ENCODE measurements at places on chromosomes 13 and 19. TPM values are rescaled to one million over a fixed set of nuclear protein-coding genes. Genes with fewer than 3 reads are reported as not detected.

The C1QTNF9 gene
- total RNA-seq, result not detected

The ZNF296 gene
- 9.1 TPM for total RNA-seq

The ABCC4 gene
- 15.5 TPM for total RNA-seq

The IL12RB1 gene
- not detected for total RNA-seq

The CNN1 gene
- total RNA-seq, result 0.45 TPM

The CA11 gene
- total RNA-seq, result 11.1 TPM

The FAM216B gene
- not detected for total RNA-seq

The VPS36 gene
- total RNA-seq, result 11.4 TPM

The EDNRB gene
- total RNA-seq, result not detected

The VWA8 gene
- 6.4 TPM for total RNA-seq

The LILRB1 gene
- not detected for total RNA-seq

The KLK2 gene
- 0.15 TPM for total RNA-seq

The DAND5 gene
- total RNA-seq, result 0.07 TPM

The NLRP4 gene
- not detected for total RNA-seq

The CADM4 gene
- total RNA-seq, result 9.3 TPM

The ZNF579 gene
- total RNA-seq, result 24.8 TPM

The CALR3 gene
- not detected for total RNA-seq

The CEBPA gene
- total RNA-seq, result 8.9 TPM

The CNFN gene
- total RNA-seq, result 51.3 TPM

The NOVA2 gene
- 0.12 TPM for total RNA-seq

The CARS2 gene
- 57.4 TPM for total RNA-seq

The GPC6 gene
- total RNA-seq, result 3.5 TPM

The CCDC124 gene
- total RNA-seq, result 93.5 TPM

The TGFBR3L gene
- total RNA-seq, result 1.7 TPM

The PCDH17 gene
- not detected for total RNA-seq

The ZNF90 gene
- not detected for total RNA-seq

The MYH14 gene
- 5.5 TPM for total RNA-seq

The ZIC2 gene
- 9.4 TPM for total RNA-seq

The ZNF737 gene
- not detected for total RNA-seq

The ZNF682 gene
- total RNA-seq, result not detected

The C2CD4C gene
- 0.54 TPM for total RNA-seq

The TRAPPC2B gene
- total RNA-seq, result 15.4 TPM

The FCER2 gene
- total RNA-seq, result not detected

The CILP2 gene
- 0.24 TPM for total RNA-seq

The CD177 gene
- total RNA-seq, result 0.09 TPM

The CIC gene
- total RNA-seq, result 44.4 TPM

The ZNF66 gene
- total RNA-seq, result not detected

The CHAMP1 gene
- 21.1 TPM for total RNA-seq
